HFF-Myc (cell line): ENCODE measurements at places on chromosomes 6 and 20.

DNA sequence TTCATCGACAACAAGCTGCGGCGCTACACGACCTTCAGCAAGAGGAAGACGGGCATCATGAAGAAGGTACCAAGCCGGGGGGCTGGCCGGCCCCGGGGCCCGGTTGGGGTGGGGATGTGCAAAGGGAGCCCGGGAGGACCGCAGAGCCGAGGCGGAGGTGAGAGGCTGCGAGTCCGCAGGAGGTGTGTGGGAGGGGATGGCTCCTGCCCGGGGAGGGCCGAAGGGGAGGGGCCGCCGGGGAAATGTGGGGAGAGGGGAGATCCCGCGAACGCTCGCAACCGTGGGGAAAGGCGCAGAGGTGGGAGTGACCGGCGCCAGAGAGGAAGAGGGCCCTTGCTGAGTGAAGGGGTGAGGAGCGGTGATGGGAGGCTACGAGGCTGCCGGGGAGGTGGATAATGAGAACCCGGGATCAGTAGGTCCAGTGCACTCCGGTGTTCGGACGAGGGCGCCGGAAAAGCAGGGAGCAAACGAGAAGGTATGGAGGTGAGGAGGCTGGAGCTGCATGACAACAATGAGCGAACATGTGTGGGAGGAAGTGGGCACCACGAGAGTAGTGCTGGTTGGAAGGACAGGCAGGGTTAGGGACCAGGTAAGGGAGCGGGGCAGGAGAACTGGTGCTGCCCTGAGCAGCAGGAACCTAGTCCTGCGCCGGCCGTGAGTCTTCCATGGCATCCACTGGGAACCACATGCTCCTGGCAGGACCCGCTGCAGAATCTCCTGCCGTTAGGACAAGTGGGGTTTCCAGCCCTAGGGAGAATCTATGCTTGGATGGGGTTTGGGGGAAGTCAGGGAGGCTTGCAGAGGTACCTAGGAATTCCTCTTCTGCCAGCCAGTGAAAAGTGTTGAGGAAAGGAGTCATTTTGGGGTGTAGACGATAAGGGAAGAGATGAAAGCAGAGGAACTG is 1.3 kb downstream of the SRF start:
- no peak for DNase-seq

GRCh38 chr6:111276335-111276734 is 189.0 kb downstream of the SLC16A10 start:
- DNase-seq = no peak

GRCh38 chr6:25366903-25367545 is 87.8 kb downstream of the CARMIL1 start:
- no peak for DNase-seq

DNA sequence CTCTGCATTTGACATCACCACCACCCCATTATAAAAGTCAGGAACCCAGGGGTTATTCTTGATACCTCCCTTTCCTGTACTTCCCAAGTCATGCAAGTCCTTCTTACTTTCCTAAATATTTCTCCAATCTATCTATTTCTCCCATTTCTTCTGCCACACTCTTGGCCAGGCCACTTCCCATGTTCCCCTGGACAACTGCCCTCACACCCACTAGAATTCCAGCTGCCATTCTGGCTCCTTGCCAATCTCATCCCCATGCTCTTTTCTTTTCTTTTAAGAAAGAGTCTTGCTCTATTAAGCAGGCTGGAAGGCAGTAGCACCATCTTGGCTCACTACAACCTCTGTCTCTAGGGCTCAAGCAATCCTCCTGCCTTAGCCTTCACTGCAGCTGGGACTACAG is 15.2 kb downstream of the DEFB132 start:
- DNase-seq = no peak

- DNase-seq = no peak
Measured at GRCh38 chr6:124795643-124796463, 166.4 kb upstream of the RNF217 start.

GRCh38 chr20:57417051-57417689 is 26.0 kb downstream of the RBM38 start:
- no peak for DNase-seq

DNA sequence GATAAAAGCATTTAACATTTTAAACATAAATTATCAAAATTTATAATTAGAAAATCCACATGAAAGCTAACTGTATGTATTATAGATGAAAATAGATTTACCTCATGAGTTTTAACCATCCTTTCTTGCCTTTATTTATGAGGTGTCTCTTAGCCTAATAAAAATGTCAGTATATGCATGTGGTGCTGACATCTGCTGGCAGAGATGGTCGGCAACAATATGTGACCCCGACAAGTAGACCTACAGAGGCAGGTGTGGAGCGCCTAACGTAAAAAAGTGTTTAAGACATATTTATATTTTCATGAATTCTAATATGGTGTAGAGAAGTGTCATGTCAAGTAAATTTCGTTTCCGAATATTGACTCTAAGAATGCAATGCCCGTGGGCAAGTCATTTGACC is 149.0 kb upstream of the FUT9 start:
- DNase-seq = peak; percentile 0

DNA sequence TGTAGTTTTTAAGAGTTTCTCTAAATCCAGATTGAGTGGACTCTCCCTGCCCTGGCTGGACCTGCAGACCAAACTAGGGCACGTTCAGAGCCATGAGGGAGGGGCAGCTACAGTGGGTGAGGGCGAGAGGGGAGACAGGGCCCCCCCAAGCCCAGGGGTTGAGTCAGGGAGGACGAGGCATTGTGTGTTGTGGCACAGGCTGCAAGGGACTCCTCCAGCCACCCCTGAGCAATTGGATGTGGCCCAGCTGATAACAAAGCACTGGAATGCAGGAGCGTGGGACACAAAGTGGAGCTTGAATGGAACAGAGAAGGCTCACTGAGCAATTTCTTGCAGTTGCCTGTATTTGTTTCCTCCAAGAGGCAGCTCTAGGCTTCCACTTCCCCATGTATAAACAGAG is 43.5 kb upstream of the MYL9 start:
- DNase-seq = no peak

GRCh38 chr20:20452254-20452676 is 84.4 kb downstream of the INSM1 start:
- DNase-seq = peak; percentile 52

DNA sequence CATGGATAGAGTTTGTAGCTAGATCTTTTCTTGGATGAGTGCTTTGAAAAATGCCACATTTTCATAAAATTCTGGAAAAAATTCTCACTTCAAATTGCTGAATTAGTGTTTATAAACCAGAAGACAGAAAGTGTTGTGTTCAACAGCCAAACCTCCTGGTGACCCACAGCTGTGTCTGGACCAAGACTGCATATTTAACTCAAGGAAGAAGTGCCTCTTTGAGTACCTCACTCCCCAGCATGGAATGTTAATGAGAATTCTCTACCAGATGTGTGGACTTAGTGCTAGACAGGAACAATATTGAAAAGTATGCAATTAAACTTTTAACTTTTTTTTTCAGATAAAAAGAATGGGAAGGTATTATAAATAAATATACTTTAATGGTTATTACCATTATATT is 609.3 kb downstream of the COL12A1 start:
- DNase-seq = no peak

DNA sequence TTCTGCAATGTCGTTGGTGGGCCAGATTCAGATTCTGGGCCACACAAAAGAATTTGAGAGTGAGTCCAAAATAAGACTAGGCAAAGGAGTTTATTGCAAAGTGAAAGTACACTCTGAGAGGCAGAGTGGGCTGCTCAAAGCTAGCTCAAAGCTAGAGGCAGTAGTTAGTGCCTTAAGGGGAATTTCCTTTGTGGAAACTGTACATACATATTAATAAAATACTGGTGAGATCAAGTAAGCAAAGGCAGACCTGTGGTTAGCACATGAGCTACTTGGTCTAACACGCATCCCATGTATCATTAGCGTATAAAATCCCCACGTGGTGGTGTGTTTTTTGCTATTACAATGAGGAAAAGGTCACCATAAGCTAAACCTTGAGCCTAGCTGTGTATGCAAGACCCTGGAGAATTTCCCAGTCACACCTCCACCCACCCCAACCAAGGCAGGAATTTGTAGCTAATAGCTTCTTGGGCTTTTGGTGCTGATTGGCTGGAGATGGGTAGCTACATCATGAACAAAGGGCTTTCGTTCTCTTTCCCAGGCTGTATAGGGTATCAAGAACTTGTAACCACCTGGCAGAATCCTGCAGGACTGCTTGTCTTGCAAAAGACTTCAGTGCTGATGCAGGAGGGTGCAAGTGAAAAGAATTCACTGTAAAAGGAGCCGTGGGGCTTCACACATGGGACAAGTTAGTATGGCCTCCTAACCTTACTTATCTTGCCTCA is 14.7 kb upstream of the TRIM26 start:
- DNase-seq = no peak

DNA sequence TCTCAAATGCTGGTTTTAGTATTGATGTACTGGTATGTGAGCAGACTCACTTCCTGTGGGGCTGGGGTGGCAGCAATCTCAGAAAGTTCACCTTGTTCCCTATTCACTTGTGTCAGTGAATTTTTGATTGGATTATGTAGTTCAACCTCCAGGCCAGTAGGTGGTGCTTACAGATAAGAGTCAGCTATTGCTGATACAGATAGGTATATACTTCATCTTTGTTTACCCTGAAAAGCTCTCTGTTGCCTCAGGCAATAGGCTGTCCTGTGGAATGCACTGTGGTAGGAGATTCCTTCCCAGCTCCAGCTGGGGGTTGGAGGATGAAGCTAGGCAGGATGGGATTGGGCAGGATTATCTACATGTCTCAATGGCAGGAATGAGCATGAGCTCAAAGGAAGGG is 851.2 kb upstream of the EYS start:
- DNase-seq = no peak

GRCh38 chr6:39223061-39223460 is 6.2 kb downstream of the KCNK5 start:
- DNase-seq = no peak

GRCh38 chr6:32087574-32088486 is 21.3 kb downstream of the TNXB start:
- DNase-seq = no peak

GRCh38 chr20:57329608-57330221 is at the start of gene SPO11:
Gene SPO11 (plus strand): TSS chr20:57329803. CDS start chr20:57329868, 65 bp downstream.
- no peak for DNase-seq

GRCh38 chr6:132962936-132963868 is 148.8 kb downstream of the RPS12 start:
- DNase-seq = peak; percentile 15
